ENCODE measurements at places on chromosomes 16 and 17.

- no peak for DNase-seq
Measured at GRCh38 chr17:19331543-19332245, 30.8 kb downstream of the B9D1 start.

DNA sequence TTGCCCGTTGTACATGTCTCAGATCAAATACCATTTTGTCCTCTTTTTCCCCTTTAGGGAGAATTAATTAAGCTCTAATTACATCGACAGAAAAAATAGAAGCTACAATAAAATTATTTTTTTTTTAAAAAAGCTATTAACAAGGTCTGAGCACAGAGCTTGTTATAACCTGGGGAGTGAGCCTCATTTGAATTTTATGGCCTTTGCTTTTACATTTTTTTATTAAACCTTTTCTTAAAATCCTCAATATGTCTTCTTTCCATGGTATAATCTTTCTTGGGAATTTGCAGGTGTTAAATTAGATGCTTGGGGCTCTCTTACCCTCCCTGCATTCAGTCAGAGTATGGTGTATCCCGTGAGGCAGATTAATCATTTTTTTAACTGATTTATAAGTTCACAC, 212.5 kb upstream of the XYLT1 start:
- DNase-seq = no peak

- no peak for DNase-seq
Measured at GRCh38 chr17:68468788-68469187, 11.5 kb upstream of the WIPI1 start.

- DNase-seq = no peak
Measured at GRCh38 chr16:87465306-87465705, 27.5 kb downstream of the ZCCHC14 start.
